ENCODE measurements at places on chromosomes 11 and 22.

- DNase-seq: no peak
Measured at GRCh38 chr22:38828191-38828590, 15.6 kb downstream of the NPTXR start.

DNA sequence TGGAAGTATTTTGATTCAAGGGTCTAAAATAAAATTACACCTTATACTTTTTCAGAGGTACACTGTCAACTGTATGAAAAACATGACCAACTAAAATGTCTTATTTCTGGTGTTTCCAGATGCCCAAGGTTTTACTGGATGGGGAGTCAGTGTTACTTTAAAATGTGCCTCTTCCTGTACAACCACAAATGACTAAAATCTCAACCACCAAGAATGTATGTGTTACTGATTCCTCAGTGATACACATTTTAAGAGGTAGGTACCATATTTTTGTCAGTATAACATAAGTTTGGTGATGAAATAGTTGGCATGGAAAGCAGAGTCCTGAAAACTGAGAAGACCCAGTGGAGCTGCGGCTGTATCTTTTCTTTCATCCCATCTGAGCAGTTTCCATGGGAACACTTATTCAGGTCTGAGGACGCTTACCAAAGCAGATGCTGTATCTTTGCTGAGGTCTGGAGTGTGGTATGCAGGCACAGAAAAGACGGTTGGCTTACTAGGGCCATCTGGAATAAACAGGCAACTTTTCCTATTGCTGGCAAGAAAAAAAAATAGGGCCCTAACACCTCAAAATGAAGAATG lies 21.2 kb upstream of the TP53AIP1 start:
- DNase-seq: no peak

- DNase-seq: no peak
Measured at GRCh38 chr11:2729841-2730240, 30.0 kb upstream of the KCNQ1OT1 start.

DNA sequence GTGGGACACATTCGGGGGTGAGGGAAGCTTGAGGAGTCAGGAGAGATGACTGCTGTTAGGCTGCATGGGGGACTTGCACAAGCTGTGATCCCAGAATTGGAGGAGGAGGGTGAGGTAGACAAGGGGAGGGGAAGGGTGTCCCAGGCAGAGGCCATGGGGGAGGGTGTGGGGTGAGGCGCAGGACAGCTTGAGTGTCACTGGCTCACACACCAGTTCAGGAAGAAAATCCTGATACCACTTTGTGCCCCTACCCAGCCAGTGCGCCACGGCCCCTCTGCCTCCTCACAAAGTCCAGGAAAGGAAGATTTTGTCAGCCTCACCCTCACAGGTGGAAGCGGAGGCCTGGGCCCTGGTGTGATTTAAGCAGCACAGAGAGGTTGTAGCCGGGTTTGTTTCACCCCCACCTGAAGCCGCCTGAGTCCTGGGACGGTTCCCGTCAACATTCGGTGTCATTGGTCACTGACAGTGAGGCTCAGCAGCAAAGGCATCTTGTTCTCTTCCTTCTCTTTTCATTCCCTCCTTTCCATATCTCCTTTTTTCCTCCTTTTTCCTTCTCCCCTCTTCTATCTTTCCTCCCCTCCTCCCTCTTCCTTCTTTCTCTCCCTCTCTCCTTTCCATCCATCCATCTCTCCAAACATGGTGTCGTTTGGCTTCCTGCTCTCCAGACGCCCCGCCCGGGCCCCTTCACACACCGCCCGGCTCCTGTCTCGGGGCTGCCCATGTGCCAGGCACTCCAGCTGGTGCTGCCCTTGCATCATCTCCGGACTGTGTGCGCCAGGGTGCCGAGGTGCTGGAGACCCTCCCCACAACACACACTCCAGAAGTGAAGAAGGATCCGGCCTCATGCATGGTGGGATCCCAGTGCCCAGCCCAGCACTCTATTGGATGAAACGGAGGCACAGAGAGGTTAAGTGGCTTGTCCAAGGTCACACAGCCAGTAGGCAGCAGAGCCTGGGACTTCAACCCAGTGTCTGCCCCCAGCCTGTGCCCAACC lies 89.3 kb downstream of the MPPED1 start:
- no peak for DNase-seq

GRCh38 chr22:22558071-22558971 lies 744 bp downstream of the PRAME start:
- no peak for DNase-seq

DNA sequence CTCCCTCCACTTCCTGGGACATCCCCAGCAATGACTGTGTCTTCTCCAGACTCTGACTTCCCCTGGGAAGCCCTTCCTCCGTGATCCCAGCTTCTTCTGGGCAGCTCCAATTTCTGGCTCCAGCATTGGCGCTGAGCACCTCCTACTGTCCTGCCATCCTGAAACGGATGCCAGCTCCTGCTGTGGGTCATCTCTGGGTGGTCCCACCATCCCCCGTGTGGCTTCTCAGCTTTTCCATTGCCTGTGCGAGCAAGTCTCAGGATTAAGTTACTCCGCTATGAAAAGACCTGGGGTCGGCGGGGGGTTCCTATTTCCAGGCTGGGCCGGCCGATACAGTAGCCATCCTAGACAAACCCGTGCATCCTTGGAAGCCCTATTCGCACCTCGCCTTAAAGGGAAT lies 55.4 kb upstream of the FADD start:
- DNase-seq: no peak

- DNase-seq: peak; percentile 82
Measured at GRCh38 chr11:75558939-75559843, 2.9 kb upstream of the SERPINH1 start.

GRCh38 chr22:38310518-38311322 lies 6.5 kb downstream of the CSNK1E start:
- no peak for DNase-seq

- DNase-seq: no peak
Measured at GRCh38 chr11:65329478-65329877, 4.2 kb upstream of the DPF2 start.

GRCh38 chr22:33772745-33773144 lies 147.5 kb downstream of the LARGE1 start:
- no peak for DNase-seq

DNA sequence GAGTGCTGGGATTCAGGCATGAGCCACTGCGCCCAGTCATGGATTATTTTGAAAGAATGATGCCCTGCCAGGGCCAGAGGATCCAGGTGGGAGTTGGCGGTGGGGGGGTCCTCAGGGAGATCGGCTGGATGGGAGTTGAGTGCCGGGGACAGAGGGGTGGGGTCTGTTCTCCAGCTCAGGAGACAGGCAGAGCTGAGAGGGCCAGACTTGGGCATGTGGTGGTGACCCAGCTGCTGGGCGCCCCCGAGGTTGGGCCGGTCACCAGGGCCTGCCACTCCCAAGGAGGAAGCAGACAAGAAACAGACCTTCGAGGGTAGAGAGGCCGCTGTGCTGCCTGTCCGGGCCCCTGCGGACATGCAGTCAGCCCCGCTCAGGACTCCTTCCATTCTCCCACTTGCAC lies 11.8 kb upstream of the PRODH start:
- DNase-seq: no peak

GRCh38 chr11:128205796-128206195 lies 381.6 kb downstream of the ETS1 start:
- DNase-seq: no peak

DNA sequence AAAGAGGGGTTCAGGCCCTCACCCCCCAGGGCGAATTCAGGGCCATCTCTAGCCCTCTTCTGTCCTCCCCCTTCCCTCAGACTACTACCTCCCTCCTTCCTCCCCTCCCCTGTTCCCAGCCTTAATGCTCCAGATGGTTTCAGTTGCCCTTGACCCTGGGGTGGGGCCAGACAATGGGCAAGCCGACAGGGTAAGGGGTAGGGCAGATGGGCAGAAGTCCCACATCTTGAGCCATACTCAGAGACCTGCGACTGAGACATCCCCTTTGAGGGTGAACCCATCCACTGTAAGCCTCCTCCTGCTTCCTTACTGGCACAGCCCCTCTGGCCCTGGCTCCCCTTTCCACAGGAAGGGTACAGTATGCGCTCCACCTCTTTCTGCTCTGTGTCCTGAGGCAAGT lies 1.9 kb downstream of the RHBDD3 start:
- no peak for DNase-seq

GRCh38 chr11:87924125-87924524 lies 251.1 kb downstream of the RAB38 start:
- DNase-seq: no peak

- no peak for DNase-seq
Measured at GRCh38 chr11:118042796-118043195, 34.1 kb upstream of the TMPRSS4 start.

- no peak for DNase-seq
Measured at GRCh38 chr11:117934526-117935307, 5.5 kb upstream of the TMPRSS13 start.

DNA sequence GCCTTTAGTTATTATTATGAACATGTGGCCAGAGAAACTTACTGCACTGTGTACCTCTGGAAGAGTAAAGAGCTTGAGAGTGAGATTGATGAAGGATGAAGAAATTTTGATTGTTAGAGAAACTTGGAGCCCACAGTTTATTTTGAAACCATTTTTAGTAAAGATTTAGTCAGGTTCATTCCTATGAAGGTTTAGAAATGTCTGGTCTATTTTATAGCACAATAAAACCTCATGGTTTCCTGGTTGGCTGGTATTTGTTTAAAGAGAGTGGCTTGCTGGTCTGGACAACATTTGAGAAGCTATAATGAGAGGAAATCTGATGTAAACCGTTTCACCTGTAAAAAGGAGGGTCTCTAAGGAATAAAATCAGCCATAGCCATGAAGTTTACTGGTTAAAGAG lies 8.8 kb upstream of the PDE3B start:
- no peak for DNase-seq

GRCh38 chr22:19287076-19287707 lies 4.3 kb downstream of the CLTCL1 start:
- DNase-seq: no peak

DNA sequence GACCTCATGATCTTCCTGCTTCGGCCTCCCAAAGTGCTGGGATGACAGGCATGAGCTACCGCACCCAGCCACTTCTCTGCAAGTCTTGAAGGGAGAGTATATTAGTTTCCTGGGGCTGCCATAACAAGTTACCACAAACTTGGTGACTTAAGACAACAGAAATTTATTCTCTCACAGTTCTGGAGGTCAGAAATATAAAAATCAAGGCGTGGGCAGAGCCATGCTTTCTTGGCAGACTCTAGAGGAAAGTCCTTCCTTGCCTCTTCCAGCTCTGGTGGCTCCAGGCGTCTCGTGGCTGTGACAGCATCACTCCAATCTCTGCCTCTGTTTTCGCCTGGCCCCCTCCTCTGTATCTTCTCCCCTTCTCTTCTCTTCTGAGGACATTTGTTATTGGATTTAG lies 110.2 kb upstream of the NAV2 start:
- no peak for DNase-seq

GRCh38 chr22:43155789-43156188 lies 4.4 kb downstream of the TSPO start:
- no peak for DNase-seq

DNA sequence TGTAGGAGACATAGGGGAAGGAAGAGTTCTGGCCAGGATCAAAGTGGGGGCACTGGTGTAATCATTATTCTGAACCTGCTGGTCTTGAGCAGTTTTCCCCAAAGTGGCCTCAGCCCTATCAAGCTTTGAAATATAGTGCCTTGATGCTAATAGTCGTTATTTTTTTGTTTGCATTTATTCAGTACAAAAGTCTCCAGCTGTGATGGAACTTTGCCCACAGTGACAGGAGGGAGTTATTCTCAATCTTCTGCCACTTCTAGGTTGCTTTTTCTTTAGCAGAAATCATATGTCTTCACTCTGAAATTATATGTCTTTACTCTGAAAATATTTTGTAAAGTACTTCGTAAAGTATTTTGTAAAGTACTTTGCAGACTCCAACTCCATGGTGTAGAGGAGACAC lies 93.1 kb downstream of the FAT3 start:
- DNase-seq: no peak

DNA sequence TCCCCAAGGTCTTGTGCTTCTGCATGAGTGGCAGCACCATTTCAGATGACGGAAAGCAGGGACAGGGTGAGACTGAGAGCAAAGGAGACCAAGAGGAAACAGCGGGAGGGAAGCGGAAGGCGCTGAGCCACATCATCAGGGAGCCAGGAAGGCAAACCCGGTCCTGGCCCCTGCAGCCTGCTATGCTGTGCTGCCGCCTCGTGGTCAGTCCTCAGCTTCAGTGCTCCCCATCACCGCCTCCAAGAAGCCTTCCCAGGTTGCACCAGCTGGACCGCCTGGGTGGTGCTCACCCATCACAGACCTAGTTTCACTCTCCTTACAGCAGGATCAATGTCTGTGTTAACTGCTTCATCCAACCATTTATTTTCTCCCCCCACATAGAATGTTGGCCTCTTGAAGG lies 73.0 kb upstream of the PHF21B start:
- DNase-seq: no peak

- DNase-seq: no peak
Measured at GRCh38 chr22:20650294-20651207, 123.4 kb upstream of the SERPIND1 start.

GRCh38 chr11:134226806-134227325 lies 2.4 kb downstream of the VPS26B start:
- DNase-seq: no peak

- DNase-seq: no peak
Measured at GRCh38 chr11:77003963-77004362, 30.2 kb upstream of the B3GNT6 start.

DNA sequence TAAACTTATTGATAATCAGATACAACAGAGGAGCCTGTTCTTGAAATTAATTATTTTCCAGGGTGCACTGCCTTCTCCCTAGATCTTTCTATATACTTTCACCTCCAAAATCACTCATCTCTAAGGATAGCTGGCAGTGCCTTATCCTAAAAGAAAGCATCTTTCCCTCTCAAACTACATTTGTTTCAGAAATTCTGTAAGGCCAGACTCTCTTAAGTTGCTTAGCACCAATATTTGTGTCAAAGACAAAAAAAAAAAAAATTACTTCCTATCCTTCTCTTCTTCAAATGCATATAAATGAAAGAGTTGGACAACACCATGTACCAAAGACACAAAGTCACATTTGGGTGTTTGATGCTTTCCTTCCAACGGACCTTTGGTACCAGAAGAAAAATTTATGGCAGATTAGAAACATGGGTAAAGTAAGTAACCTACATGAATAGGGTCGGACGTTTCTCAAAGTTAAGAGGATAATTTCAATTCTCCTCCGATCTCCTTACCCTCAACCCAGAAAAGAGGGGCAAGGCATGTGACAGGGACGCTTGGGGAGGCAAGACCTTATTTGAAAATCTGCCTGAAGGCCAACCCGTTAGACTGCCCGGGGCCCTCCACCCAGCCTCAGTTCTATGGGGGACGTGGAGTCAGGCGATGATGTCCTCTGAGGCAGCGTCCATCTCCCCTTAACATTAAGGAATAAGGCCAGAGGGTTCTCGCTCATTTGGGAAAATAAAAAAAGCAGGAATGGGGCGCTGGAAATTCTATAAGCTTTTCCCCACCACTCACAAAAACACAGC lies 66.3 kb downstream of the ETS1 start:
- DNase-seq: no peak

Data from hepatic stellate cell (primary cell).